ENCODE measurements at places on chromosomes 7 and 10. TPM values are rescaled to one million over a fixed set of nuclear protein-coding genes. Genes with fewer than 3 reads are reported as not detected.

NOBOX gene
- not detected for total RNA-seq

WNT2 gene
- not detected for total RNA-seq

TRIM50 gene
- not detected for total RNA-seq

GPR85 gene
- 0.53 TPM for total RNA-seq

GTPBP10 gene
- total RNA-seq = 24.9 TPM

All from thoracic aorta endothelial cell (primary cell).